GDM1 (cell line): ENCODE measurements at places on chromosomes 7 and 10.

DNA sequence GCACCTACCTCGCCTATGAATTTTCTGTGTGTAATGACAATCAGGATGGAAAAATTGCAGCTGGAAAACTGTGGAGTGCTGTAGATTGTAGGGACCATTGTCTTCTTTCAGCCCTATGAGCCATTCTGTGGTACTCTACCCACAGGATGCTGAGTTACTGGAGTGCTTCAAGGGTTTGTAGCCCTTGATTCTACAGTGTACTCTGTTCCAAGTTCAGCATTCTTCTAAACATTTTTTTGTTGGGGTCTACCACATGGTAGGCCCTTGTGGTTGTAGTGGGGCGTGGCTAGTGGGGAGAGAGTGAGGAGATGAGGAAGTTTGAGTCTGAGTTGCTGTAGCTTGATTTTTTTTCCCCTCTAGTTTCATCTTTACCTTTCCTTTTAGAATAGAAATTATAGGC, 33.5 kb downstream of the REEP3 start:
- DNase-seq: peak; percentile 63

DNA sequence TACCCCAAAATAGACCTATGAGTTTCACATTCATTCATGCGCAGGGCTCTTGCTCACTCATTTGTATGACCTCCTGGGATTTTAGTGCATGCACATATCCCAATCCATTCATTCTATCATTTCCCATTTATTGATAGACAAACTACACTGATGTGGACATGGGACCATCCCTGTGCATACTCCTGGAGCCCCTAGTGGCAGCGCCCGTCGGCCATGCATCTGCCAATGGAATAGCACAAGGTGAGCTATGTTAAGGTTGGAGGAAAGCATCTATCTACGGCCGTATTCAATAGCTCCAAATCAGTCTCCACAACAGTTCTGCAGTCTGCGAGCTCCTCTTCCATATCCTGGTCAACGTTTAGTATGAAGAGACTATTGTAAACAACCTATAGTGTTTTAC, 31.7 kb upstream of the FIGNL1 start:
- DNase-seq: no peak

GRCh38 chr7:92412745-92413144, 34.5 kb upstream of the GATAD1 start:
- no peak for DNase-seq

GRCh38 chr7:128194533-128195282, 46.4 kb upstream of the LEP start:
- no peak for DNase-seq

DNA sequence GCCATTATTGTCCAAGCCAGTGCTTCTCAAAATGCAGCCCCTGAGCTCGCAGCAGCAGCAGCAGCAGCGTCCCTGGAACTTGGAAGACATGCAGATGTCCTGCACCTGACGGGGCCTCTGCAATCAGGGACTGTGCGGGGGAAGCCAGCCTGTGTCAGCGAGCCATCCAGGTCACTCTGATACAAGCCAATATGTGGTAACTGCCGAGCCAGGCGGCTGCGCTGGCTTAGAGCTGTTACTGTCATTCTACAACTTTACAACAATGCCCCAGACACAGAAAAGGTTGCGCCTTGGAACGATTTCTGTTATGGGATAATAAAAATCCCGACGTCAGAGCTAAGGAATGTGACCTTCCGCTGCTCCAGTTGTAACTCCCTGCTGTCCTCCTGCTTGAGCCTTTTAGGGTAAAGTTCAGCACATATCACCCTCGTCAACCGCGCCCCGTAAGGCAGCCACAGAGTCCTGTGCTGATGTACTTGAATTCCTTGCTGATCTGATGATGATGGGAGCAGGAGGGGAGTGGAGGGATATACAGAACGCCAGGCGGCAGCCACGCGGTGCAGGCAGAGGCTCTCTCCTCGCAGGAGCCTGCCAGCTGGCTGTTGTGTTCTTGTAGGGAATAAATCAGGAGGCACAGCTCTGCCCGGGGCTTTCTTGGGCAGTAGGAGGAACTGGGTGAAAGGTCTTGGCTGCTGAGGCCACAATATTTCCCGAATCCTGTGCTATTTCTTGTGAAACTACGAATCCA, 20.0 kb upstream of the CRYGN start:
- DNase-seq: no peak

DNA sequence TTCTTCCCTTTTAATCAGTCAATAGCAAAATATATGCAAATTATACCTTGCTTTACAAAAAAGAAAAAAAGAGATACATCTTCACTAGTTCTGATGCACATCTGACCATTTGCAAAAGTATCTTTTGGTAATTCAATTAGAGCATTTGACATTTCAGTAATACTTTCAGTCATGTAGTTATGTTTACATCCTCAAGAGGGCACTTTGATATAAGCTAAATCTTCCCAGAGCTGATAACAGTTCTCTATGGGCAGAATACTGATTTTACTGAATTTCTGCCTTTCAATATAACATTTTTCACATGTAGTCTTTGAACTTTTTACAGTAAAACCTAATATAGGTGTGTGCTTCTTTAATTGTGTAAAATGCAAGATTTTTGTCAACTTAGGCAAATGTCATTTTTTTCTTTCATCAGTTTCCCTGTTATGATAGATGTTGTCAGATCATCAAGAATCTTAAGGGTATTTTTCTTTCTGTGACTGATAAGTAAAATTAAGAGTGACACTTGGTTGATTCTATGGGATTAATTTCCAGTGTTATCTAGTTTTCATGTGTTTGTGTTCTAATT, 703.5 kb upstream of the SEMA3D start:
- DNase-seq: no peak

GRCh38 chr7:75914169-75914654, 743 bp upstream of the POR start:
- no peak for DNase-seq

DNA sequence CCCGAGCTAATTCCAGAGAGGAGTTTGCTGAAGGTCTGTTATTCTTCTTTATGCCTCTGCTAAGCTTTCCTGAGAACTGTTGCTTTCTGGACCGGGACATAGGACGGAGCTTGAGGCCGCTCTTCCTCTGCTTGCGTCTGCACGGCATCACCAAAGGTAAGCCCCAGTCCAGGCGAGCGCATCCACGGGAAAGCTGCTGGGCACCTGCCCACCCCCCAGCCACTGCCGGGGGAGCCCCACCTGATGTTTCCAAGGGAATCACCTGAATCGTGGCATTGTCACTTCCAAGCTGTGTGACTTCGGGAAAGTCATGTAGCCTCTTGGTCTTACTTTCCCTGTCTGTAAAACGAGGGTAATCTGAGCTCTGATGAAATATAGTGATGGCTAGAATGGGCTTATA, 45.1 kb upstream of the PLEKHA1 start:
- no peak for DNase-seq

DNA sequence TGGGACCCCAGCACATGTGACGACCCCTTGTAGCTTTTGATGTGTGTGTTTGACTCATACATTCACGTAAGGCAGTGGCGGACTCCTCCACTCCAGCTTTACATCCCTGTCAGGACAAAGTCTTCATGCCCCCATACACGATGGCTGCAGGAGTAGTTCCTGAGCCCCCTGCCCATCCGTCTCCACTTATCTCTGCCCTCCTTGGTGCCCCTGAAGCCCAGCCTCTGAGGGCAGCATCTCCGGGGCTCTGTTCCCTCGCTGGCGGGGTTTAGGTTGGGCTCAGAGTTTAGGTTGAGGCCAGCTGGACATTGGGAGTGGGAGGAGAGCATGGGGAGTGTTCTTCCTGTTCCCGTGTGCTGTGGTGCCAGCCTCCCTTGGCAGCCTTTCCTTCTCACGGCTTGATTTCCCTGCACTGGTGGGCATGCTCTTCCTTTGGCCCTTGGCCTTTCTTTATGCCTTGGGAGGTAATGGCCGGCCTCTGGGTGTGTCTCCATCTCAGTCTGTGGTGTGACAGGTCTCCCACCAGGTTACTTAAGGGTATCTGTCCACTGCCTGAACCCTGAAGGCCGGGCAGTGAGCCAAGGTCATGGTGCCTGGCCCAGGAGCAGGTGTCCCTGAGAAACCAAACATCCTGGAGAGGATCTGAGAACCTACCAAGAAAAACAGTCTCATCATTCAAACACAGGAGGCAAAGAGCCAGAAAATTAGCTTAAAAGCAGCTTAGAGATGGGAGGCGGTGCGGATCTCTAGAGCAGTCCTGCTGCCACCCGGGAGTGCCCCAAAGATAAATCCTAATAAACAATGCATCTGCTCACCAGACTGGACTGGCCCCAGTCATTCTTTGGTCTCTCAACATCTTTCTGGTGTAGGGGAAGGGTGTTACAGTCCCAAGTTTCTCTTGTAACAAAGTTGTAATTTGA, 85.5 kb downstream of the GLRX3 start:
- DNase-seq: no peak

DNA sequence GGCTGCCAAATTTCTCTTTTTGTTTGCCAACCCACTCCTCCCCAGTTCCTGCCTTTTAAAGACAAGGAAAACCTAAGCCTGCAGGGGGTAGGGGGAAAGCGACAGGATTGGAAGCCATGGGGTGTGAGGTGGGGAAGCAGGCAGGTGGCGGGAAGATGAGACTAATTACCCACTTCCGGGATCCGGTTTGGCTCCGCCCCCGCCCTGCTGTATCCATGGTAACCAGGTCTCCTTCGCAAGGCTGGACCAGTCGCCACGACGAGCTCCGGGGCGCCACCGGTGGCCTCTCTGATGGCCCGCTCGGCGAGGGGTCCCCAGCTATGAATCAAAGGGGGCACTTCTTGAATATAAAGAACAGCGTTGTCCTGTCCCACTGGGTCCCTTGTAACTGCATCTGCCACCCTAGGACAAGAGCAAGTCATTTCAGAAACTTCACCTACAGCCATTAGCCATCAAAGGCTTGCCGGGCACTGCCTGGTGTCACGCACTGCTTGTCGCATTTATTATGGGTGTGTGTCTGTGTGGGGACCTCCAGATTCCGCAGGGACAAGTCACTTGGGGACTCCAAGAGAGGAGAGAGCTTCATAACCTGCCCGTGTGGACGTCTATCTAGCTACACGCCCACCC, 55.4 kb upstream of the LMTK2 start:
- DNase-seq: no peak

DNA sequence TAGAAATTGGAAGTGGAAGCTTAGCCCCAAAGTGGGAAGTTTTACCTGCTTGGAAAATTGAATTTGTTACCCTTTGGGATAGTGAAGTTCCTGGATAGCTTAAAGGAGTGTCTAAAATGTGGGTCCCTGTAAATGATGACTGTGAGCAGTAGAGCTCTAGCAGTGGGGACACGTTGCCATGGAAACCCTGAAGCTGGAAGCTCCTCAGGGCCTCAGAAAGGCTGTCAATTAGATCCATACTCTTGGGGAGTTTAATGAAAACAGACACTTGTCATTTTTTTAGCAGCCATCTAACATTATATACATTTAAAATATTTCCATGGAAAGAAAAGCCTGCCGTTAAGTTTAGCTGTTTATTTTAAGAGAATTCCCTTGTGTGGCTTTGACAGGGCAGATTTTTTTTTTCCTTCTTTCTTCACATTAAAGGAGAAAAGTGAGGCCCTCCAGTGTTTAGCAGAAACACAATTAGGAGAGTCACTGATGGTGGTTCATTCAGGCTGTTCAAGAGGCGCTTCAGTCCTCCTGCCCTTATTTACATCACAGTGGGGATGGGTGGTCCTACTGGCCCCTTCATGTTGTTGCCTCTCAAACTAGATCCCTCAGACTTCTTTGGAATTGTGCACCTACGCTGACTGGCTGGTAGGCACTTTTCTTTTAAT, 518.4 kb downstream of the CCSER2 start:
- DNase-seq: no peak

DNA sequence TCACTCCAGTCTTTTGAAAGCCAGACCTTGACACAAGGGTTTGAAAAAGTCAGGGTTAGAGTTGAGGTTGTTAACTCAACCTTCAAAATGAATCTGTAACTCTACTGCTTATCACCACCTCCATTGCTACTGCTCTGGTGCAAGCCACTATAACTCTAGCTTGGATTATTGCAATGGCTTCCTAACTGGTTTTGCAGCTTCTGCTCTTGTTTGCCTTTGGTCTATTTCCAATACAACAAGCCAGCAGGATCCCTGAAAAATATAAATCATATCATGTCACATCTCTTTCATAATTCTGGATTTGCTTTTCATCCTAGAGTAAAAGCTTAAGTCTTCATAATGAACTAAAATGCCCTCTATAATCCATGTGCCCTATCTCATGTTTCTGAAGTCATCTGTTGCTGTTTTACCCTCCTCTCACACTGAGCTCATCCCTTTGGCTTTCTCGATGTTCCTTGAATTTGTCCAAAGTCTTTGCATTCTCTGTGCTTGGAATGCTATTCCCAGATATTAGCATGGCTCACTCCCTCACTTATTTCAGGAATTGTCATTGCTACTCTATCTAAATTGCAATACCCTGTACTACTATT, 10.9 kb downstream of the TAS2R60 start:
- DNase-seq: no peak

- no peak for DNase-seq
Observed at GRCh38 chr7:151428378-151429236, 11.3 kb downstream of the CRYGN start.

- no peak for DNase-seq
Observed at GRCh38 chr7:12728192-12728538, 40.7 kb downstream of the ARL4A start.

- no peak for DNase-seq
Observed at GRCh38 chr7:140262242-140262903, 85.6 kb upstream of the KDM7A start.

DNA sequence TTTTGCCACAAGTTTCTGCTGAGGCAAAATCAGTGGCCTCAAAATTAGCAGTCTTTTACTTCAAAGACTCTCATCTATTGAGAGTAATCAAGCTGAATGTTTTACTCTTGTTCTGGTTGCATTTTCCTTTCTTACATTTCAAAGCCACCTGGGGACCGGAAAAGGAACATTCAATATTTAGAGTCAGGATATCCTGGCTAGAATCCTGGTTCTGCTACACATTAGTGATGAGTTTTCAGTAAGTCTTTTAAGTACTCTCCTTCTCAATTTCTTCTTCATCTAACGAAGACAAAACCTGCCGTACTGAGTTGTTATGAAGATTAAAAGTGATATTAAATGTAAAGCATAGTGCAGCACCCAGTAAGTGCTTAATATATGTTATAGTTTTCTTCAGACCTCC, 52.5 kb downstream of the LAMB4 start:
- no peak for DNase-seq

GRCh38 chr7:121080913-121081326, 92.4 kb downstream of the CPED1 start:
- no peak for DNase-seq

DNA sequence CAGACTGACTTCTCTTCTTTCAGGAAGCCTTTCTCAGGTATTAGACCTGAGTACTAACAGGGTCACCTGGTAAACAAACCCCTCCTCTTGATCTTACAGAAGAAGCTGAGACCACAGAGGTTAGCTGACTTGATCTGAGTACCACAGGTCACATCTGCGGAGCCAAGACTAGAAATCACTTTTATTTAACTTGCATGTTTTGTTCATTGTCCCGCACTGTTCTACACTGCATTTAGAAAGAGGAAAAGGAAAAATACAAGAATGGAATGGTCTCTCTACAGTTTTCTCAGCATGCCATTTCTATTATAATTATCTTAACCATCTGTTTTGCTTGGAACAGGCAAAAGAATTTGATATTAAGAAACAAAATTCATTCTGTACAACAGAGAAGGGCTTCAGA, 245.6 kb upstream of the ETV1 start:
- DNase-seq: no peak
